ENCODE measurements at places on chromosomes 11 and 22.

- DNase-seq, result peak; percentile 34
Measured at GRCh38 chr11:16738947-16739815, 734 bp downstream of the C11orf58 start.

GRCh38 chr11:123261345-123262106 lies 66.5 kb upstream of the CLMP start:
- peak; percentile 73 for DNase-seq

GRCh38 chr22:30021881-30022619 lies 58.2 kb upstream of the HORMAD2 start:
- no peak for DNase-seq

DNA sequence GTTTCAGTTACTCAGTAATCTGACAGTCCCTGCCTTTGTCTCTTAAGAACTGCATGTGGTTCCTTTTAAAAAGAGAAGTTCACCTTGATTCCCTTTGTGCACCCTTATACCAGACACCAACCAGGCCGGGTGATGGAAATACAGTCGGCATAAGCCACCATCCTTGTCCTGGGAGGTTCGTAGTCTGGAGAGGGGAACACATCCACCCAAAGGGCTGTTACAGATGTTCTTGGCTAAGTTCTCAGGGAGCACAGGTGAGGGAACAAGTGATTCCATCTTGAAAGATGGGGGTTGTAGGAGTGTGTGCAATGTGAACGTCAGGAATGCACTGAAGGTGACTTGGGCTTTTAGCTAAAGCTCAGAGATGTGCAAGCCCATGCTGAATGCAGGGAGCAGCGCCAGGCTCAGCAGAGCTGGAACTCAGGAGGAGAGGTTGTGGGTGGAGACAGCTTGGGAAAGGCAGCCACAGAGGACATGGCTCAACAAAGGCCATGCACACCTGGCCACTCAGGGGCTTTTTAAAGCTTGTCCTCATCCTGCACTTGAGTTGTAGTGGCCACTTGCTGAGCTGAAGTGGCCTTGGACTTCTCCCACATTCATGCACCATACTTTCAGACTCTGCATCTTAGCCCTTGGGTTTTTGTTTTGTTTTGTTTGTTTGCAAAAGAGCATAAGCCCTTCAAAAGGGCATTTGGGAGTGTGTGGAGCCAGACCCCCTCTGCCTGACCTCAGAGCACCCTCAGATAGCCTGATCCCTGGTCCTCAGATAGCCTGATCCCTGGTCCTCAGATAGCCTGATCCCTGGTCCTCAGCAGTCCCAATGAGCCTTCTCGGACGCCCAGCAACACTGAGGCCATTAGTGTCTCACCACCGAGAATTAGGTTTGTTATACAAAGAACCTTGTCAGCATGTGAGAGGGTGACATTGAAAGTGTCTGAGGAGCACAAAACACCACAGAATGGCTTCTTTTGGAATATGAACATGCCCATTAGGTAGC lies 12.7 kb upstream of the TMA7B start:
- no peak for DNase-seq

Measured in common myeloid progenitor, CD34-positive (primary cell).